ENCODE measurements at places on chromosomes 5 and 9. TPM values are rescaled to one million over a fixed set of nuclear protein-coding genes. Genes with fewer than 3 reads are reported as not detected.

EIF4E1B gene
- not detected for total RNA-seq

SPATA31D4 gene
- total RNA-seq = not detected

PCDHB12 gene
- total RNA-seq = 4.2 TPM

SMIM33 gene
- total RNA-seq = not detected
